Stimulated activated CD8-positive, alpha-beta memory T cell treated with anti-CD3 and anti-CD28 coated beads, Interleukin-7, amount 100 ng/mL, for 4 hours (primary cell): ENCODE measurements at places on chromosomes 2 and 18.

DNA sequence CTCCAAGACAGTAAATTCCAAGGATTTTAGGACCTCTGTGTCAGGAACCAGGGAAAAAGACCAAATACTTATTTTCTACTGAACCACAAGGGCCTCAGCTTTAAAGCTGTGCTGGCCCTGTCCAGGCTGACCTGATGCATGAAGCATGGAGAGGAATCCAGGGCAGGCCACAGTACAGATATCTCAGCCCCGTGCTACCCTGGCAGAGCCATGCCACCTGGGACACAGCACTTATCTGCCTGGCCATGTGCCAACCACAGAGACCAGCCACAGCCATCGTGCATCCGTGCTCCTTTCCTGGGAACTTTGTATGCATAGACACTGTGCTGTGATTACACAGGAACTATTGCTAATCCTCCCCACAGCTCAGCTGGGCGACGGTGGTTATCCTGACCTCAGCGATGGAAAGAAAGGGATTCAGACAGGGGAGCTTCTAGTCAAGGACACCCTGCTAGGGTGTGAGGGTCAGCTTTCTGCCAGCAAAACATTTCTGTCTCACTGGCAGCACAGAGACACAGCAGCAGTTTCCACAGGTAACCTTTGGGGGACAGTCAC is 687.4 kb upstream of the ID2 start:
- DNase-seq, result no peak

GRCh38 chr2:102027036-102027980 is 35.5 kb downstream of the IL1R2 start:
- no peak for DNase-seq

DNA sequence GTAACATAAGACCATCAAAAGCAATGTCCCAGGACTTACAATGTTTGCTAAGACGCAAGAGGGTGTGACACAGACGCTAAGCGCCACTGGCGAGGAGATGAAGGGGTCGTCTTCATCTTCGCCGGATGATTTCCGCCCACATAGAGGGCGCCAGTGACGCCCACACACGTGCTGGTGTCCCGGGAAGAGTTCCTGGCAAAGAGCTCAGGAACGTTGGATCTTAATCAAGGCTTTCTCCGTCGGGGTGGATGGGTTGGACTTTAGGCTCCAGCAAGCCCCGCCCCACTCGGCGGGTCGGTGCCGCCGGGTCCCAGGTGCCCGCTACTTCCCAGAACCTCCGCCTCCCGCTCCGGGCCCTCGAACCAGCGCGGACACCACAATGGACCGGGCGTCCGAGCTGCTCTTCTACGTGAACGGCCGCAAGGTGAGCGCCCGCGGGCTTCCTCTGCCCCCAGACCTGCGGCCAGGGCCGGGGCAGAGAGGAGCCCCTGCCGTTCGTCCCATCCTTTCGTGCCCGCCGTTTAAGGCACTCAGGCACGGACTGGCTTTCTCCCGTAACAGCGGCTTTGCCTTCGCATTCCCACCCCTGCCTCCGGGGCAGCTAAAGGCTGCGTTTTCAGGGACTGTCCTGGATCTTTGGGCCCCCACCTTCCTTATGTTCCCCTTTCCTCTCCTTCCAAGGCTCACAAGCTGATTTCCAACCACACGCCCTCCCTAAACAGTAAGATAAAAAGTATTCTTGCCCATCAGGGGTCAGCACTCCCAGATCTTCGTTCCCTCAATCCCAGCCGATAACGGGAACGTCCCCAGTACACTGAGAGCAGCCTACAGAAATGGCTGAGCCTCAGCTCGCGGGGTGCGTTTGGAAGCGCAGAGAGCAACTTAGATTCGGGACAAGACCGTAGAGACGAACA is at the start of gene AOX1:
Gene AOX1 (plus strand): TSS at position 285 of the 914 bp plus-strand sequence. CDS start 95 bp downstream, at position 380.
- peak; percentile 4 for DNase-seq

DNA sequence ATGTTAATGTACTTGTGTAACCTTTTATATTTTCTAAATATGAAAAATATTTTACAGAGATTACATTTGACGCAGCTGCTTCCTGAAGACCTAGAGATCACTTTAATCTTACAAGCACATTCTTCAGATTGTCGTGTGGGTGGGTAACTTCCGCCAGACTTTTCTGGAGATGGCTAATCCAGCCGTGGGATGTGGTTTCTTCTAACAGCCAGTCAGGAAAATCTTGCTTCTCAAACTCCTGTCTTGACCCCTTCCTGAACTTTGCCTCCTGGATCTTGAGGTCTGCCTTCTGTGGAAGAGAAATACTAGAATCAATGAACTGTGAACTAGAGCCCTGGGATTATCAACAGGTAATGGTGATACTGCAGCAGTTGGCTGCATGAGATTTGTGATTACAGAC is 401.6 kb upstream of the TNP1 start:
- no peak for DNase-seq

DNA sequence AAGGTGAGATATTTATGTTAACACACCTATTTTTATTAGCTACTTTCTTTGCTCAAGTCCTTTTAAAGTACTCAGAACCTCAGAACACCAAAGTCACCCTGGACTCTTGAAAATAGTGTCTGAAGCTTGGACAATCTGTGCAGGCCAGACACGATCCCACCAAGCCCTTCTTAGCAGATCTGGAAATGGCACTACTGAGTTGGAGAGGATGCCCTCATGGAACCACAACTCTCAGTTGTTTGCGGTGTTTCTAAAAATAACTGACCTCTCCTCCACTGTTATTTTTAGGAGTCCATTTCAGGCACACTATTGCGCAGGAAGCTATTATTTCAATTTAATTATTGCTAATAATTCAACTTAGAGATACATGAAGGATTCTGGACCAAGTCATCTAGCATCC is 103.5 kb upstream of the ITGB6 start:
- DNase-seq, result no peak
